Adipose tissue (tissue), 3 donors: ENCODE measurements at places on chromosomes 3 and 15. TPM values are rescaled to one million over a fixed set of nuclear protein-coding genes. Genes with fewer than 3 reads are reported as not detected.

Gene SYNPR
- polyA plus RNA-seq: not detected

Gene UBA3
- 14.3 TPM for polyA plus RNA-seq

Gene HHLA2
- 0.25 TPM for polyA plus RNA-seq

Gene CALML4
- 15.3 TPM for polyA plus RNA-seq

Gene MNS1
- 0.85 TPM for polyA plus RNA-seq

Gene ZCWPW2
- 0.66 TPM for polyA plus RNA-seq

Gene ONECUT1
- 6.5 TPM for polyA plus RNA-seq

Gene FOXL2
- polyA plus RNA-seq: 0.01 TPM

Gene ALPK3
- polyA plus RNA-seq: 9.1 TPM

Gene LMOD3
- polyA plus RNA-seq: 0.06 TPM
